ENCODE measurements at places on chromosomes 3 and 15.

DNA sequence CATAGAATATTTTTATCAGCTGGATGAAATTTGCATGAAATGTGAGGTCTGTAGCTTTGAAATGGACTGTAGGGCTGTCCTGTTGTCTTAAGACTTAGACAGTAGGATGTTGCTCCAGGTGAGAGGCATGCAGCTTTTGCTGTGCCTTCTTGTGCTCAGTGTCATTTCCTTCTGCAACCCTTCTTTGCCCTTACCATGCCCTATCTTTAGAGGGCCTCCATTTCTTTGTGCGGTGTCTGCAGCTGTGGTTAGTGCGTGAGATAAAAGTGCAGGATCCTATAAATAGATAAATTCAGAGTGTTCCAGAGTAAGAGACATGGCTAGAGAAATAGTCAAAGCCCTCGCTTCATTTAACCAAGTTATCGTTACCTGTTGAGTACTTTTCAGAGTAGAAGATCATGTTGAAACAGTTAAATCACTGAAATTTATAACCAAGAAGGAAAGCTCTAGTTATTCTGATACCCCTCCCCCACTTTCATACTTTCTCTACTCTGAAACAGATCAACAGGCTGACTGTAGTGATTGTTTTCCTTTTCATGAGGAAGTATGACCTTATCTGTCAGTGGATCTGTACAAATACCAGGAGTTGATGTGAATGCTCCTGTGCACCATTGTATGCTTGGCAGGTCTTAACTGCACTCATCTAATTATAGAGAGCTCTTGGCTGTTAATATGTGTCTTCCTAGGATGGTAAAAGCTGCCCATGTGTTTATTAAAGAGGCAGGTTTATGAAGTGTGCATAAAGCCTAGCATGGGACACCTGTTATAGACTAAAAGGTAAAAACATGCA, 18.2 kb downstream of the EIF3J start:
- no peak for DNase-seq

- no peak for DNase-seq
Measured at GRCh38 chr3:29065211-29065785, 215.6 kb upstream of the RBMS3 start.

GRCh38 chr15:60372756-60373155, 25.0 kb downstream of the ANXA2 start:
- no peak for DNase-seq

DNA sequence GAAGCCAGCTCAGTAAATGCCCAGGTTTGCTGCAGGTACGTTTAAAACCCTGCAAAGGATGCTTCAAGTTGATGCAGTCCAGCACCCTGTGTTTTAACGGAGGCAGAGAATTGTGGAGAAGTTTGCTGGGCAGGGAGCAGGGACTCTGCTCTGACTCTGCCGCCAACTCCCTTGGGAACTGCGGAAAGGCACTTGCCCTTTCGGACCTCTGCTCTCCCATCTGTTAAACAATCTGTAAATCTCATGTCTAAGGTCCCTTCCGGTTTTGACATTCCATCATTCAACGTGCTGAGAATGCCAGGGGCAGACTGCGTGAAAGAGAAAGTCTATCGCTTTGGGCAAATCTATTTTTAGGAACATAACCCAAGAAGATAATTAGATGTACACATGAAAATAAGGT, 184.5 kb downstream of the OPA1 start:
- no peak for DNase-seq

GRCh38 chr3:31002730-31003129, 108.3 kb upstream of the GADL1 start:
- peak; percentile 8 for DNase-seq

- no peak for DNase-seq
Measured at GRCh38 chr3:193783166-193783896, 190.3 kb downstream of the OPA1 start.

DNA sequence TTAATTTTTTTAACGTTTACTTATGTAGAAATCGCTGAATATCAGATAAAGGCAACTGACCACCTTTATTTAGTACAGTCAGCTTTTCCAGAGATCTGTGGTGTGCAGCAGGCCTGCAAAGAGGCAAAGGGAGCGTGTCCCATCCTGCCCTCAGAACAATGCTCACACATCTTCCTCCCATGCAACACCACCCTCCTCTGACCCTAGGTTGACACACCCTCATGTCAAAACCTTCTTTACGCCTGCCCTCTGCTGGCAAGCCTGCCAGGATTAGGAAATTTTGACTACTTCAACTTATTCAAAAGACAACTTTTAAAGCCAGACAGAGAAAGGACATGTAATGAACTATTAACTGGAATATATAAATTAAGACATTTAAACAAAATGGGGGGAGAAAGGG, 513.7 kb downstream of the FOXP1 start:
- peak; percentile 47 for DNase-seq

GRCh38 chr3:120608506-120608905, 12.4 kb downstream of the NDUFB4 start:
- no peak for DNase-seq

DNA sequence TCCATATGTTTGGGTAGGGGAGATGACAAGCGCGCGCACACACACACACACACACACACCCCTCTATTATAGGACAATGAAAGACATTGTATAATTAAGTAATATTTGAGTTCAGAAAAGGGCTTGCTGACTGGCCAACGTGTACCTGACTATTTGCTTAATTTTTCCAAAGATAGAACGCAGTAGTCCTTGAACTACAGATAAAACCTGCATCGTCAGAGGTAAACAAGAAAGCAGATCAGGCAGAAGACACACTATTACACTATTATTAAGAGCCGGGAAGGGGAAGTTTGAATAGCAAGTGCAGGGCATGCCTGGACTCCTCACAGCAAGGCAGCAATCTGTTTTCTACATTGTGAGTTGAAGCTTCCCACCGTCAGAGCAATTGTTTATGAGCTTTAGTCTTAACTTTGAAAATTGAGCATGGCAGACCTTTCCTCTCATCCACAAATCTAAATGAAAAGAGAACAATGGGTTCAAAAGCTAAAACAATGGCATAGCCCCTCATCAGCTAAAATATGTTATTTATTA, 427.7 kb downstream of the GABRG3 start:
- no peak for DNase-seq

- DNase-seq = peak; percentile 59
Measured at GRCh38 chr3:196280689-196281440, 6.7 kb downstream of the PCYT1A start.

DNA sequence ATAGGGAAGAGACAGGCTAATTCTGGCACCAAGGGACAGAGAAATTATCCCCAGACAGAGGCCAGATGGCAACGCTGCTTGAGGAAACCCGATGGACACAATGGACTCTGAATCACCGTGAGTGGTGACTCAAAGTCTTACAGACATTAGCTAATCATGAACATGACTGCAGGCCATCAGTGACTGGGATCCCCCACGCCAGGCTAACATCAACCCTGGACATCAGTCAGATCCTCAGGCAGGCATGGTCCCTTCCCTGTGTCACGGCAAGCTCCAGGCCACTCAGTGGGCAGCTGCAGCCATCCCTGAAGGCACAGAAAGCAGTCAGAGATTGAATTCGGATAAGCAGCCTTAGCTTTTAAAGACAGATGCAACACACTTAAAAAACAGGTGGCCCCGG, 23.8 kb upstream of the OXTR start:
- no peak for DNase-seq

GRCh38 chr3:134104031-134104430, 74.3 kb upstream of the SLCO2A1 start:
- DNase-seq = no peak

- DNase-seq = no peak
Measured at GRCh38 chr3:45507820-45508317, 86.7 kb upstream of the LIMD1 start.

DNA sequence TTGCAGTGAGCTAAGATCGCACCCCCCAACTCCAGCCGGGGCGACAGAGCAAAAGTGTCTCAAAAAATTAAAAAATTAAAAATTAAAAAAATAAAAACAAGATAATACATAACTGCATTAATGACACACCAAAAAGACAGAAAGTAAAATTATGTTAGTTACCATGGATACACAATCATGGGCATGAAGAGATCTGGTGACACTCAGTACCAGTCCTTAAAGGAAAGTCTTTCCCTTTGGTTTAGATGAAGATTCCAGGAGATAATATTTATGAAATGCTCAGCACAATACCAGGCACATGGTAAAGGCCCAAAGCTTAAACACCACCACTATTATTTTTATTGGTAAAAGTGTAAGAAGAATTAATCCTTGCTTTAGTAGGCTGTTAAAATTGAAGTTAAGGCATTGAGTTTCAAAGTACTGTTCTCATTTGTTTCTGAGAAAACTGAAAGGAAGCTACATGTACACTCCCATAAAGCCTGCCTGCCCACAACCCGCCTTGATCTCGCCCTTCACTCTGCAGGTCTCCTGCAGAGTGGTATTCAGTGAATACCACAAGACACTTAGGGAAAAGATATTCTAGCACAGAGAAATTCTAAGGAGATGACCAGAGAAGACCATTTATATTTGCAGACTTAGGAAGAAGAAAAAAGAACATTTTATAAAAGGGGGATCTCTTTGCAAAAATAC, 52.3 kb downstream of the SUCLG2 start:
- no peak for DNase-seq

DNA sequence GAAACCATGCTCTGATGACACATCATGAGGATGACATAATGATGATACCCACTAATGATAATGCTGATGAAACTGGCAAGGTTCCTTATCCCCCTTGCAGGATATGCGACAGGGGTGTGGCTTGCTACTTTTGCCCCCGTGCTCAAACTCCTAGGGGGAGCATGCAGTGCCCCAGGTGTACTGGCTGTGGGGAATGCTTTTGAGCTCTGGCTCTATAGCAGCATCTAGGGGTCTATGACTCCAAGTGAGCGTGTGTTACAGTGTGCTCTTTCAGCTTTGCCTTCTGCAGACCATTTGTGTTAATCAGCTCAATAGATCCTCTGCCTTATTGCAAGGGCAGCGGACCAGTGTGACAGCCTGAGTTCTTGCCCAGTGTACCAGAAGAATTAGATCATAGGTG, 1239.5 kb downstream of the SI start:
- DNase-seq = no peak

DNA sequence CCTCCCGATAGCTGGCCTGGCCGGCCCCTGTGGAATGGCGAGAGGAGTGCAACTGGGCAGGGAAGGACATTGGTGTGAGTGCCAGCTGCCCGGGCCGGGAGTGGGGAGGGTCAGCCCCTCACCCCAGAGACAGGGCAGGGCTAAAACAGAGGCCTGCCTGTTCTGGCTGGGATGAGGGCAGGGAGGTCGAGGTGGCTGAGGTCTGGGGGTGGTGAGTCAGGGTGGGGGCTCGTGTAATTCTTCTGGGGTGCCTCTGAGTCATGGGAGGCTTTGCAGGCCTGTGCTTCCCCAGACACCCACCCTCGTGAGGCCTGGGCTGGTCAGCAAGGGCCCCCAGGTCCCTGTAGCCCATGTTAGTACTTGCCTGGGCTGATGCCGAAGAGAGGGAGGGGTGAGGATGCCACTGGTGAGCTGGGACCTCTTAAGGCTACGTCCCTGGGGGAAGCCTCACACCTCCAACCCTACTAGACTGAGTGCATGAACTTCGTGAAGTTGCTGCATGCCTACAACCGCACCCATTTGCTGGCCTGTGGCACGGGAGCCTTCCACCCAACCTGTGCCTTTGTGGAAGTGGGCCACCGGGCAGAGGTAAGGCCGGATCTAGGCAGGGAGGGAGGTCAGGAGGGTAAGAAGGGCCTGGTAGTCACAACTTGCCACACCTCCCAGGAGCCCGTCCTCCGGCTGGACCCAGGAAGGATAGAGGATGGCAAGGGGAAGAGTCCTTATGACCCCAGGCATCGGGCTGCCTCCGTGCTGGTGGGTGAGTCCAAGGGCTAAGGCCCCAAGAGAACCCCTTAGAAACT, 1.7 kb downstream of the SEMA3B start:
- DNase-seq = no peak

- no peak for DNase-seq
Measured at GRCh38 chr3:65787340-65787739, 251.4 kb downstream of the MAGI1 start.

DNA sequence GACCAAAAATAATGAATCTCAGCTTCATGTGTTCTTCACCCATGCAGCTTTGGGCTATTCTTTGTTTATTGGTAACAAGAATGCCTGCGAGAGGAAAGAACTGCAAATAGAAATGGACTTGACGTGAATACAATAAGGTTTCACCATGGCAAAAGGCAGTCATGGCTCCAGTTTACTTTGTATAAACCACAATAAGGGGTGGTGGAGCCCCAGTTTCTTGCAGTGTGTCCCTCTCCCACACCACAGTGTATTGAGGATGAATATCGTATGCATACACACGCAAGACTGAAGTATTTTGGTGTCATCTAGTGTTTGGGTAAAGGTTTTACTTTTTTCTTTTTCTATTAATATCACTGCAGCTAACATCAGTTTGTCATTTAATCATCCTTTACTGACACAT, 159.7 kb upstream of the CNTN4 start:
- no peak for DNase-seq

- DNase-seq = no peak
Measured at GRCh38 chr15:25401501-25401900, 37.3 kb downstream of the UBE3A start.

DNA sequence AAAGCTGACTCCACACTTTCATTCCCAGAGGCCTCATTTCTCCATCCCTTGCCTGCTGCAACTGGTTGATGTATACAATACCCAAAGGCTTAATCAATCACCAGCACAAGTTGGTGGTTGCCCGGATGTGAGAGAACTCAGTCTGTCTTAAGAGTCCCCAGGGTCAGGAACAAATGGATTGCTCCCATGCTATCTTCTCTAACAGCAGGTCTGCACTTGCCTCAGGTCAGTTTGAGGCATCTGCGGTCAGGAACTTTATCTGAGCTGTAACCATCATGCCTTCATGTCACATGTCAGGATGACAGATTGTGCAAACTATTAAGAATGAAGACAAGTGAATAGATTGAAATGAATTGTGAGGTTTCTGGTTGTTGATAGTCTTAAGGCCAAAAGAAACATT, 56.1 kb downstream of the BFSP2 start:
- DNase-seq = no peak

- DNase-seq = peak; percentile 17
Measured at GRCh38 chr3:27596334-27596841, 112.2 kb upstream of the SLC4A7 start.

DNA sequence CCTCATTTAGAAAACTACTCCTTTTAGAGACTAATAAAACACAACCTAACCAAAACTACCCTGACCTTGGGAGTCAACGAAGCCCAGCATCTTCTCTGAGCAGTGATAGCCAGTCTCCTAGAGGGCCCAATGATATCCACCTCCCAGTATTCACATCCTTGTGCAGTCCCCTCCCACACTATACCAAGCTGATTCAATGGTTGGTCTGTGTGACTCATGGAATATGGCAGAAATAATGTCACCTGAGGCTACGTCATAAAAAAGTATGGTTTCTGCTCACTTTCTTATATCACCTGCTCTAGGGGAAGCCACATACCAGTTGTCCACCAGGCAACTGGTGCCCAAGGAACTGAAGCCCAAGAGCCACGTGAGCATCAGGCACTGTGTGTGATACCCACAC, 21.4 kb upstream of the USF3 start:
- DNase-seq = no peak

GRCh38 chr3:108661699-108662098, 72.2 kb downstream of the DZIP3 start:
- no peak for DNase-seq

- DNase-seq = peak; percentile 64
Measured at GRCh38 chr15:65818927-65819562, 27.0 kb upstream of the DENND4A start.
